ENCODE measurements at places on chromosomes 16 and 17. TPM values are rescaled to one million over a fixed set of nuclear protein-coding genes. Genes with fewer than 3 reads are reported as not detected.

TLCD1 gene
- 12.6 TPM for total RNA-seq

SOX15 gene
- total RNA-seq = 1.00 TPM

TBC1D3C gene
- total RNA-seq = not detected

GNGT2 gene
- 1.7 TPM for total RNA-seq

CEP20 gene
- total RNA-seq = 34.7 TPM

ZNF287 gene
- total RNA-seq = 5.5 TPM

ASPA gene
- total RNA-seq = 2.2 TPM

SKAP1 gene
- 5.1 TPM for total RNA-seq

HOXB2 gene
- total RNA-seq = 30.2 TPM

All from adrenal gland (tissue), 19 donors.